ENCODE measurements at places on chromosomes 7 and 10.

DNA sequence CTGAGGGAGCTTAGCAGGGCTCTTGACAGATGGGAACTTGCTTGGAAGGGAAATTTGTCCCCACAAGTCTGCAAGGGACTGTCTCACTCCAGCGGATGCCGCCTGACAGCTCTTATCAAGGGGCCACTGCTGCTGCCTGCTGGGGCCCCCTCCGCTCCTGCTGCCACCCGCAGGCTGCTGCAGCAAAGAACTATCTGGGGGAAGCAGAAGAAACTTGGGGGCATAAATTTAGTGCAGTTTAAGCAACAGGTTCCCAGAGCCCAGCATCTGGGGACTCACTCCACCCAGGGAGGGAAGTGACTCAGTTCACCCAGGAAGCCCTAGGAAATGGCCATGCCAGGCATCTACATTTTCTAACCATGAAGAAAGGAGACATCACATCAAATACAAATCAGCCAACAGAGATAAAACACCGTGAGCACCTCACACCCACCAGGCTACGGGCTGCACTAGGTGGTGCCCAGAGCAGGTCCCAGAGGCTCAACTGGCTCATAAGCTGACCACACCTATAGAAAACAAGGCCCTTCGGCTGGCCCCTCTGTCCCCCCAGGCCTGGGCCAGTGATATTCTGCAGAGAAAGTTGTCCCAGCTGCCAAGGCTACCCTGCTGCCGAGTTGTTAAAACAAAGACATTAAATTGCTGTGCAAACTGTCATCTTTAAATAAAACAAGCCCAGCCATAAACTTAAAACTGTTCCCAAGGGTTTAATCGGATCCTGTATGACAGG, 3.7 kb downstream of the RGS10 start:
- no peak for DNase-seq

DNA sequence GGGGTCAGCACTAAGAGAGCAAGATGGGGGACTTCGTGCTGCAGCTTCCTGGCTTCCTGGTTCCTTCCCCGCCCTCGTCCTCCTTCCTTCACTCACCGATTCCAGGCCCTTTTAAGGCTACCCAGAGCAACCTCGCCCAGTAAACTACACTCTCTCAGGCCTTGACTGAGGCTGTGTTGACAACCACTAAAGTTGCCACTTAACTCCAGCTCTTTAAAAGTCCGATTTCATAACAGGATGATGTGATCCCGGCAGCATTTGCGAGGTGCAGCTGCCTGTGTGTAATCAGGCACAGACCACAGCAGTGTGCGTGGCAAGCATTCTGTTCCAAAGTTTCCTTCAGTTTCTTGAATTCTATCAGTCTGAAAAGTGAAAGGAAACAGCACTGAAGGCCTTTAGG, 110.6 kb downstream of the RAB11FIP2 start:
- no peak for DNase-seq

GRCh38 chr10:110226543-110226925, 19.1 kb downstream of the MXI1 start:
- peak; percentile 75 for DNase-seq

- DNase-seq, result no peak
These were observed 25.9 kb upstream of the CDK13 start for GRCh38 chr7:39924122-39924521.

GRCh38 chr10:8767591-8767990, 713.1 kb downstream of the GATA3 start:
- DNase-seq, result no peak

GRCh38 chr7:106999023-106999422, 45.5 kb upstream of the PRKAR2B start:
- no peak for DNase-seq

DNA sequence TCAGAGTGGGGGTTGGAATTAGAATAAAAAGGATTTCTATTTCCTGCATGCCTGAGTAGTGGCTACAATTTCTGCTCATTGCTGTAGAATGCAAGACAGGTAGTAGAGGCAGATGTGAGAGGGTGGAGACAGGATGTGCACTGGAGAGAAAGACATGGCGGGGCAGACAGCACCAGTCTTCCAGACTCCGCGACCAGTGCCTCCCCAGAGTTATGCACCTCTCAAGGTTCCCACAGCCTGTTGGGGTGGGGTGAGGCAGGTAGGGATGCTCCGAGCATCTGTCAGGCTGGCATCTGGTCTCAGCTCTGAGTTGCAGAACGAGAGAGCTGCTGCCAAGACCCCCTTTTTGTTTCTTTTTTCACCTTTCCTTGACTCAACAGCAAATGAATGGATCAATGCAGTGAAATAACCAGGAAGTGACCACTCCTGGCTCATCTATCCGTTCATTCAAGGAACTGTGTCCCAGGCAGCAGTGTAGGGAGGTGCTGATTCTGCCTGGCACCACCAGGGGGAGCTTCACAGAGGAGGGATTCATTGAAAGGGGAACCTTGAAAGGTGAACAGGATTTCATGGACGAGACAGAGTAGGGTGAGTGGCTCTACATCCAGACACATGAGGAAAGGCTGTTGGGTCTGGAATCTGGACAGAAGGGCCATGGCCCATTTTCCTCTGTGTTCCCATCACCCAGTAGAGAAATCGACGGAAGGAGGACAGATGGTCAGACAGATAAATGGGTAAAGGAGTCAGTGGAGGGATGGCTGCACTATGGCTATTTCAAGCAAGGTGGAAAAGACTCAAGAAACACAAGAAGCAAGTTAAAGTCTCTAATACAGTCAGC, 17.2 kb upstream of the SLC18A3 start:
- DNase-seq, result peak; percentile 7

GRCh38 chr7:29957521-29958310, 31.9 kb downstream of the SCRN1 start:
- DNase-seq, result no peak

DNA sequence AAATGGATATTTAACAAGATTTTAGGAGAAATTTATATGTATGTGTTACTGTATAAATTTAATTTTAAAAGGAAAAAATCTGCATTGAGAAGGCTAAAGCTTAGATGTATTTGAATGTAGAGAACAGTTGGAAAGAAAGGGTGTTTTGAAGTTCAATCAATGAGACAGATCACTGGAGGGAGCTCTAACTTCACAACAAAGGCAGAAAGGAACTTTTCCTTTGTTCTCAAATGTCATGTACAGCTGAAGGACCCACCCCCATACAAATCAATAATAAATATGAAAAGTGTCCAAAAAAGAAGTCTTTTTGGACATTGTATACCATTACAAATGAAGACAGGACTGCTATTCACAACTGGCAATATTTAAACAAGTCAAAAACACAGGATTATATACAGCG, 403.4 kb downstream of the DNAJB9 start:
- no peak for DNase-seq

GRCh38 chr7:12954380-12955033, 267.1 kb downstream of the ARL4A start:
- DNase-seq, result no peak

DNA sequence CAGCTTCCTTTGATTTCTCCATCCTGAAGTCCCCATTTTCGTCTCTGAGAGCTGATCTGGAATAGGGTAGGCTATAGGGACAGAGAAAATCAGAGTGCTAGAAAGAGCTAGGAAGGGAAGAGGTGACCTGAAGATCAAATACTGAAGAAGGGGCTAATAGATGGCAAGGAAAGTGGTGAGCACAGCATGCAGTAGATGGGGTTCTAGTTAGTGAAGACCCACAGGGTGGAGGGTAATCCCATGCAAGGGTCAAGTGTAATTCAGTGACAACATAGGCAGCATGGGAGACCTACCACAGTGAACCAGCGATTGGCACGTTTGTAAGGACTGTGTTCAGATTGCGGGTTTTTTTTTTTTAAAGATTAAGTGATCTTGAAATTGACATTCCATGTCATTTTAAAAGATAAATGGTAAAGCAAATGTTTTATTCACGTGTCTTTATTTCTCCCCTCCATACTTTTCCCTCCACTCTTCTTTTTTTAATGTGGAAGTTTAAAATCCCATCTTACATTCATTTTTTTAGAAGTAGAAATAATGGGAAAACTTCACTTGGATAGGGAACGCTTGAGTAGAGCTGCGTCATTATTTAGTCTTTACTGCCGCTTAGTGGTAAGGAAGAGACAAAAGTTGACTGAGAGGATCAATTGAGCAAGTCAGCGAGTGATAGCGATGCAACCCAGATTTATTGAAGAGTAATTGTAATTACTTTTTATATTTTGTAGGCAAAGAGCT, 21.0 kb upstream of the ABI1 start:
- DNase-seq, result no peak

DNA sequence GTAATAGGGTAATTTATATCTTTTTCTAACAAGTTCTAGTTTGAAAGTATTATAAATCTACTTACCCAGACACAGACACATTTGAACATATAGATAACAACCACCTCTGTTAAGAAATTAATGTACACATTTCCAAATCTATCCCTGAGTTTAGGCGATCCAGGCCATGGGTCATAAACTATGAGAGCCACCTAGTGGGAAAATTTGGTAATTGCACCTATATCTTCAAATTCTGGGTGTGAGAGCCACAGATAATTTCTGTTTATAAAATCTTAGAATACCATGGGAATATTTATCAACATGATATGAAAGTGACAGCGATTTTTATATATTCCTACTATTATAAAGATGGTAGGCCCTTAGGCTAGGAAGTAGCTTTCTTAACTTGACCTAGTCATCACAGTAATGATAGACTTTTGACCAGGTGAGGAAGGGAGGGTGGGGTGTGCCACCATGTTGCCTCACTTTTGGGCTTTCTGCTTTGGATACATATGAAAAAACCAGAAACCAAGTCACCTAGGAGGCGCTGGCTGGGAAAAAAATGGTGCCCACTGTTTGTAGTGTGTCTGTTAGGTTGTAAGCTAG, 8.0 kb upstream of the EPHA1 start:
- no peak for DNase-seq

DNA sequence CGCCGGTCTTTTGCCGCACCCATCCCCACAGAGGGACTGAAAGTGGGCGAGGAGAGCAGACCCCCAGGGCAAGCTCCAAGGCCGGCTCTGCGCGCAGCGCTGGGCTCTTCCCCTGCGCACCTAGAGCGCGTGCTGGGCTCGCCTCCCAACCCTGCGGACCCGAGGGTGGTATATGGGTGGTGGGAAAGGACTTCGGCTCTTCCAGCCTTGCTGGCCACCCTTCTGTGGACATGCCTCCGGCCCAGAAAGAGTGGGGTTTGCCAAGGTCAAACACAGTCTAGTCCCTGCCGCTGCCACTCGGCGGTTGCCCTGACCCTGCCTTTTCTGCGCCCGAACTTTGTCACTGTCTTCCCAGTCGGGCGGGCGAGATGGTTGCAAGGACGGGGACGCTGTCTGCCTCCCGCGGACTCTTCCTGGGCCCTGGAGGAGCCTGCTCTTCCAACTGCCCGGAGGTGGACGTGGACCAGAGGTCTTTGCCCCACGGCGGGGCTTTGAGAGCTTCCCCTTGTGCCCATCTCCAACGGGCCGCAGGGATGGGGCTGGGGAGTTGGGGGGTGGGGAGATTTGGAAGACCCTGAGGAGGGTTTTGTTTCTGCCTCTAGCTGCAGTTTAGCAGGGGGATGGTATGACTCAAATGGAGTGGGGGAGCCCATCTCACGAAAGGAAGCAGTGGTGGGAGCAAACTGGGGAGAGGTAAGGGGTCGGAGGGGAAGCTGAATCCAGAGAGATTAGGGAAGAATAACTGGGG, 1.5 kb downstream of the ADCY1 start:
- no peak for DNase-seq

DNA sequence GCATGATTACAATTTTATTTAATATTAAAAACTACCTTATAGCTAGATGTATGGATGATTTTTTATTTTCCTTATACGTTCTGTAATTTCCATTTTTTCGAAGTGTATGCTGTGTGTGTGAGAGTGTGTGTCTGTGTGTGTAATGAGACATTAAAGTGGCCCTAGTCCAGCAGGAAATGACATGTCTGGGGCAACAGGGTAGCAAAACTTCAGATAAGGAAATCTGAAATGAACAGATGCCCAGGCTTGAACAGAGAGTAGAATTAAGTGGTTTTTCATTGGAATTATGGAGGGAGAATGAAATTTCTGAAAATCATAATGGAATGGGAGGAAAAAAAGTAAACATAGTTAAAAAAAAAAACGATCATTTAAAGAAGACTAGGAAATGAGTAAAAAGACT, 200.6 kb downstream of the NRG3 start:
- DNase-seq, result no peak

GRCh38 chr10:1054684-1055083, 1.5 kb upstream of the WDR37 start:
- DNase-seq, result no peak

DNA sequence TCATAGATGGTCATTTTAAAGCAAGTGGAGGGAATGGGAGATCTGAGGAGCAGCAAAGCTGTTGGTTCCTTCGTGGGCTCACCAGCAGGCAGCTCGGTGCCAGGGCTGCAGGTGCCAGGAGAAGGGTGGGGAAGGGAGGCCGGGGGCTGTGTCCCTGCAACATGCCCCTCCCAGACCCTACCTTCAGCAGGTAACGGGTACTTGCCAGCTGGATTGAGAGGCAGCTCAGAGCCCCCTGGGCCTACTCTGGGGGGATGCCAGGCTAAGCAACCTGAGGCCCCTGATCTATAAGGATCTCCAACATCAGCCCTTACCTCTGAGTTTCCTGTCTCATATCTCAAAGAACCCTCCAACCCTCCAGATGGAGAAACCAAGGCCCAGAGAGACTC, 173.3 kb downstream of the NEURL1 start:
- no peak for DNase-seq

DNA sequence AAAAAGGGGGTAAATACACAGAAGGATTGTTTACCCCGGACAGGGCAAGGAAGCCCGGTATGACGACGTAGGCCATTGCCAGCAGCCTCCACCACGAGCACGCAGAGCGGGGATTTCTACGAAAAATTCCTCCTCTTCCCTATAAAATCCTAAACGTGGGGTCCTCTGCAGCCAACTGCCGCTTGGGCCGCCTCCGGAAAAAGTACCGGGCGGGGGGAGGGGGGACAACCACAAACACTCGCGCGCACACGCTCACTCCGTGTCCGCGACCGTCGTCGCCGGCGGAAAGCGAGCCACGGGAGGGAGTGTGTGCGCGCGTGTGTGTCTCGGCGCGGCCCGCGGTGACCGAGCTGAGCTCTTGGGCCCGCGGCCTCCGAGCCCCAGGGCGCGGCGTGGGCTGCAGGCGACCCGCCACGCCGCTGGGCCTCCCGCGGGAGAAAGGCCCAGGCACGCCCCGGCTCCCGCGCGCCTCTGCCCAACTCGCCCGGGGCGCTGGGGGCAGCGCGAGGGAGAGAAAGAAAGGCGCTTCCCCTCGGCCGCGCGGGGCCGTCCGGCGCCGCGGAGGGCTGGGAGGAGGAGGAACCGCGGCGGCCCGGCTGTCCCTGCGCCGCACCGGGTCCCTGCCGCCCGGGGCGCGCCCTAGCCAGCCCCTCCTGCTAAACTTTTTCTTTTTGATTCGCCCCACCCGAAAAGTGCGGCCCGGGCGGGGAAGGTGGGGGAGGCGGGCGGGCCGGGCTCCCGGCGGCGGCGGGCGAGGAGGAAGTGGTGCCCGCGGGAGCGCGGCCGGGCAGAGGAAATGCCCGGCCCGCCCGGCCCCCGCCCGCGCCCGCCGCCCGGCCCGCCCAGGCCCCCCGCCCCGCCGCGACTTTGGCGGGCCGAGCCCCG, 1.5 kb downstream of the CTBP2 start:
- no peak for DNase-seq

- DNase-seq, result no peak
These were observed 14.5 kb downstream of the ADCYAP1R1 start for GRCh38 chr7:31066516-31067130.

- no peak for DNase-seq
These were observed 18.8 kb upstream of the FAM170B start for GRCh38 chr10:49152663-49153062.

- peak; percentile 66 for DNase-seq
These were observed 11.3 kb upstream of the INMT start for GRCh38 chr7:30740417-30741181.
